ENCODE measurements at places on chromosomes 12 and 14.

- no peak for DNase-seq
Observed at GRCh38 chr14:39241637-39242036, 7.9 kb downstream of the MIA2 start.

- no peak for DNase-seq
Observed at GRCh38 chr14:60684203-60684602, 34.9 kb upstream of the SIX1 start.

DNA sequence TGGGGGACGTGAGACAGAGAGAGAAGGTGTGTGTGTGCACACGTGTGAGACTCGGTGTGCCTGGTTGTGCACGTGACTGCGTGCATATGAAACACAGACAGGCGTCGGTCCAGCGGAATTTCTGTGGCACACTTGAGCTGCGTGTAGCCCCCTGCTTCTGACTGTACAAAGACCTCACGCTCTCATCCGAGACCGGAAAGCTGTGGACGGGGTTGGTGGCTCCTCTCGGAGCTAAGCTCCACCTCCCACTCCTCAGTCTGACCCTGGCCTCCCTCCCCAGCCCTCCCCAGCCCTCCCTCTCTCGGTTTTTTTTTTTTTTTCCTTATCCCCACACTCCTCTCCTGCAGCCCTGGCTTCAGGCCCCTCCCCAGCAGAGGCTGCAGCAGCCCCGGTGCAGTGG is 8.3 kb upstream of the C14orf180 start:
- DNase-seq = no peak

- no peak for DNase-seq
Observed at GRCh38 chr12:21939435-21939834, 1.8 kb downstream of the ABCC9 start.

DNA sequence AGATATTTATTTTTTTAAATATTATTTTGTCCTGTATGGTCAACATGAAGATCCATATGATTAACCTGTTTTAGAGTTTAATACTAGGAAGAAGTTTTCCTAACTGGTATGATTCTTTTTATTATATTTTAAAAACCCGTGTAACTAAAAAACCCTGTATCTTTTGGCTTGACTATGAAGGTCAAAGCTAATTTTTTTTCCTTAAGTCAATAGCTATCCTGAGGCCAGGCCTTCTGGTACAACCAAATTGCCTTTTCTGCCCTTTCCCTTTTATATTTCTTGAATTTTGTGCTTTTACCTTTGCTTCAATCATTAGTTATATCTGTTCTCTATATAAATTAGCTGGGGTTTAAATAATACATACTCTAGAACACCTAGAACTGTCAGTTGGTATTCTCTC is 30.6 kb upstream of the CCDC91 start:
- DNase-seq = no peak

DNA sequence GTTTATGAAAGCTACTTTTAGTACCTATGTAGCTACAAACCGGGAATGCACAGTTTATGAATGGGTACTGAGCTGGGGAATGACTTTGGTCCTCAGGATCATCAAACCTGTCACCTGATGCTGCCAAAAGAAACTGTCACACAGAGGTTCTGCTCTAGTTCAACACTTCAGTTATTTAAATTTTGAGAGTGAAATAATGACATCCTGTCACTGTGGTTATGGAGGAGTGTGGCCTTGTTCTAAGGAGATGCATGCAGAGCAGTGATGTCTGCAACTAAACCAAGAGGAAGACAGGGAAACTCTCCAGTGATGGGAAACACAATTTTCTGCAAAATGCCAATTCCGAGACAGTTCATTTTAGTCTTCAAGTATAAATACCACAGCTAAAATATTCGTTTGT is 4.8 kb upstream of the AEBP2 start:
- DNase-seq = peak; percentile 51

DNA sequence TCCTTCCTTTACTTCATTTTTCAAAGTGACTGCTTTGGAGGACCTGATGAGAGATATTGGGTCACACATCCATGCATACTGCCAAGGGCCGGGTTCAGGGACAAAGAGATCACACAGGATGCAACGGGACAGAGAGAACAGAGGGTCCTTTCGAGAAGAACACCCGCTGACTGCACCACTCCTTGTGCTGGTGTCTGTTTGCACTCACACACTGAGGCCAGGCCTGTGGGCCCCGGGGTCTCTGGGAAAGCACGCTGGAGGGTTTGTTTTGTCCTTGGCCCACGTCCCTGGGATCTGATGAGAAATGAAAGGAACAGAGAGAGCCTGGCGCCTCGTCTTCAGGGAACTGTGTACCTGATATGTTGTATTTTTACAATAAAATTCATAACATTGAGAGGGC is 42.2 kb downstream of the PAH start:
- no peak for DNase-seq

DNA sequence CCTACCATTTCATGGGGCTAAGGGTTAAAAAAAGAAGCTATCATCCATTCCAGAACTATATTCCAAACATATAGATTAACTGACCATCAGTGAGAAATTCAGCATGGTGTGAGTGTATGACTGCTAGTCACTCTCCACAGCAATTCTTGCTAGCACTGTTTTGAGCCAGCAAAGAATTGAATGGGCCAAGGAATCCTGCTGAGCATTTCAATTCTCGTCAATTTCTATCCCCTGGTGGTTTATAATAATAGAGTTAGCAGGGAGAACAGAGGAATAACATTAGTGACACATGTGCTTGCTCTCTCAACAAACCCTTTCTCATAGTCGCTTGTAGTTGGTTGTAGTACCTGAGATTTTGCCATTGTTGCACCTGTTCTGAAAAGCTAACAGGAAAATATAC is 7.2 kb downstream of the MBIP start:
- DNase-seq = no peak

DNA sequence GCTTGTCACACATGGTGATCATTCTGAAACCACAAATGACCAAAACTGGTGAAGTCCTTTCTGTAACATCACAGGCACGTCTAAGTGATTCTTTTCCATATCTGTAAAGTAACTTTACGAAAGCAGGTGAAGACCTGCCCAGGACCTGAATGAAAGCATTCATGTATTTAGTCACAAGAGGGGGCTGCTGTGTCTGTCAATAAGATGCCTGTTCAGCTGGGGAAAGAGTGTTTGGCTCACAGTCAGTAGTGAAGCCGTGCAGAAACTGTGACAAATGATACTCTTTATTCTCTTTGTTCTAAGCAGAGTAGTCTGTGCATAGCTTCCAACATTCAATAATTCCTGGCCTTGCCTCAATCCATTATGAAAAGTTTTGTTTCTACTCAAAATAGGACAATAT is 373.5 kb upstream of the OR4E1 start:
- DNase-seq = peak; percentile 59

- DNase-seq = no peak
Observed at GRCh38 chr14:98243332-98243731, 1028.7 kb downstream of the BCL11B start.

GRCh38 chr12:93145086-93145485 is 216.0 kb upstream of the EEA1 start:
- no peak for DNase-seq

DNA sequence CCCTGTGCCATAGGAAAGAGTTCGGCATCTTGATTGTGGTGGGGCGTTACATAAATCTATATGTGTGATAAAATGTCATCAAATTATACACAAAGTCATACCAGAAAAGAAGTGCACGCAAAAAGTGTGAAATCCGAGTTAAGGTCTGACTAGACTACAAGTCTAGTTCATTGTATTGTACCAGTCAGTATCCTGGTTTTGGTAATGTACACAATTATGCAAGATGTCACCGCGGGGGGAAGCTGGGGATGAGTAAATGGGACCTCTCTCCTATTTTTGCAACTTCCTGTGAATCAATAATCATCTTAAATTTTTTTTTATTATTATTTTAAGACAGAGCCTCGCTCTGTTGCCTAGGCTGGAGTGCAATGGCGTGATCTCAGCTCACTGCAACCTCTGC is 43.2 kb upstream of the BCL11B start:
- peak; percentile 41 for DNase-seq

DNA sequence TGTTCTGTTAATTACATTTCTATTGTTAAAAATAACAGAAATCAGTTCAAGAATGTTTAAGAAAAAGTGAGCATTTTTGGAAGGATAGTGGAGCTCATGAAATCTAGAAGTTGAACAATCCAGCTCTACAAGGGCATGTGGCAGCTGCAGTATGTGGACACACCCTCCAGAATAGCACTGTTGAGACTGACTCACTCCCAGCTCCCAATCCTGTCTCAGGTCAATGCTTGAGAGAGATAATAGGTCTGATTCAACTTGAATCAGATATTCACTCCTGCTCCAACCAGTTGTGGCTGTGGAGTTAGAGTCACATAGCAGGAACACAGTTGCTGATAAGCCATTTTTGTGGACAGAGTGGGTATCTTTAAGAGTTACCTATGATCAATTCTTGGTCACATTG is 113.0 kb upstream of the NTF3 start:
- DNase-seq = no peak

GRCh38 chr14:91352053-91352452 is 65.6 kb downstream of the CCDC88C start:
- DNase-seq = no peak

DNA sequence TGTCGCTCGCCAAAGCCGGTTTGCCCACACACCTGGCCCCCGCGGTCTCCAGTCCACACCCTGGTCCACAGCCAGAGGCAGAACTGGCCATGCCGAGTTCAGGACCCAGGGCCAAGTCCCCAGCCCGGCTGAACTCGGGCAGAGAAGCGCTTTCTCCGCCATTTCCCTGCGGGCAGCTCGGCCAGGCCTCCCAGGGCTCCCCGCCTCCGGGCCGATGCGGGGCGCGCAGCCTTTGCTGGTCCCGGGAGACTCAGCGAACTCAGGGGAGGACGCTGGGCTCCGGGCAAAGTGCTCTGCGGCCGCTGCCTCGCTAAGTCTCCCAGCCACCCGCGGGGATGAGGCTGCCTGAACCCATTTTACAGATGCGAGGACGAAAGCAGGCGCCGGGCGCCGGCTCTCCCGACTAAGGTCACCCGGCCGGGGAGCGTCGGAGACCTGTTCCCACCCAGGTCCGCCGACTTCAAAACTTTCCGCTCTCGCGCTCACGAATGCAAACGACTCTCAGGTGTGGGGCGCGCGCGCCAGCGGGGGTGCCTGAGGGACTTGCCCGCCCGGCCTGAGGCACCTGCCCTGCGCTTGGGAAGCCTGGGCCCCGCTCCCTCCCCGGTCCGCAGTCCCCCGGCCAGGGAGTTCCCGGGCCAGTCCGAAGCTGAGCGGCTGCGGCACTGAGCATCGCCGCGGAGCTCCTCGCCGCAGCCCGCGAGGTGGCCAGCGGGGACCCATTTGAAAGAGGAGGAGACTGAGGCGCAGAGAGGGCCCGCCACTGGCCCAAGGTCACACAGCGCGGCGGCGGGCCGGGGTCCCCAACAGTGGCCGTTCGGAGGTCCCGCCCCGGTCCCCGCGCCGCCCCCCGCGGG is 627 bp downstream of the TESC start:
- DNase-seq = peak; percentile 43

DNA sequence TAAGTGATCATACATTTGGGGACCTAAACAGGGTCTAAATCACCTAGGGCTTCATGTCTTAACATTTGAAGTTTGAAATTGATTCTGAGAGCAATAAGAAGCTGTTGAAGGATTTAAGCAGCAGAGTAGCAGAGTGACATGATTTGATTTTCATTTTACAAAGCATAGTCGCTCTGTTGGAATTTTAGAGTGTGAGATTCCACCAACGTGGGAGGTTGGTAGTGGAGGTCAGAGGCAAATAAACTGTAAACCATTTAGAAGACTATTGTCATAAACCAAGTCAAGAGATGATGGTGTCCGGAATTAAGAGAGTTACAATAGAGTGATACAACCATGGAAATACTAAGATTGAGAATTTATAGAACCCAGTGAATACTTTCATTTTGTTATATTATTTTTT is 52.7 kb upstream of the ZDHHC17 start:
- DNase-seq = no peak

- DNase-seq = no peak
Observed at GRCh38 chr12:38669081-38669480, 236.3 kb downstream of the CPNE8 start.

DNA sequence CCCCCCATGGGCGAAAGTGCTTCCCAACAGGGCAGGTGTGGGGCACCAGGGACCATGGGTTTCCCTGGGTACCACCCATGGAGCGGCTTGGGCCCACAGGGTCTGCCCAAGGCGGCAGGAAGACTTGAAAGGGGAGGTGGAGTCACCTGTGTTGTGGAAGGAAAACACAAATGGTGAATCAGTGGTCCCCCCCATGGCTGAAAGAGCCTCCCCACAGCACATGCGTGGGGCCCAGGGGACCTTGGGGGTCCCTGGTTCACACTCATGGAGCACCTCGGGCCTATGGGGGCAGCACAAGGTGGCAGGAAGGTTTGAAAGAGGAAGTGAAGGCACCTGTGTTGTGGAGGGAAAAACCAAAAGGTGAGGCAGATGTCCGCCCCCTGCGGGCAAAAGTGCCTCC is 581.9 kb downstream of the ALG10 start:
- no peak for DNase-seq

GRCh38 chr14:59464486-59465315 is 479 bp downstream of the GPR135 start:
- peak; percentile 39 for DNase-seq

- DNase-seq = no peak
Observed at GRCh38 chr14:104580961-104581360, 1.4 kb downstream of the C14orf180 start.

DNA sequence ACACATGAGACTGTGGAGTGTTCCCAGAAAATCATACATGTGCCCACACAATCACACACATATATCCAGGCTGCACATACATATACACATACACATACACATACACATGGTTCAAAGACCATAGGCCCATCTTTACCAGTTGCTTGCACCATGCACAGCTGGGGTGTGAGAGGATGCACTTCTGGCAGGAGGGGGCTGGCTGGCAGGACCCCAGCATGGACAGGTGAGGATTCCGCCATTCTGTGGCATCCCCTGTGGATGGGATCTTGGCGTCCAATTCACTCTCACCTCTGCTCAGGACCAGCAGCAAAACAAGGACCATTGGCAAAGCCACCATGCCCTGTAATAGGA is 7.0 kb downstream of the ITGB7 start:
- no peak for DNase-seq

DNA sequence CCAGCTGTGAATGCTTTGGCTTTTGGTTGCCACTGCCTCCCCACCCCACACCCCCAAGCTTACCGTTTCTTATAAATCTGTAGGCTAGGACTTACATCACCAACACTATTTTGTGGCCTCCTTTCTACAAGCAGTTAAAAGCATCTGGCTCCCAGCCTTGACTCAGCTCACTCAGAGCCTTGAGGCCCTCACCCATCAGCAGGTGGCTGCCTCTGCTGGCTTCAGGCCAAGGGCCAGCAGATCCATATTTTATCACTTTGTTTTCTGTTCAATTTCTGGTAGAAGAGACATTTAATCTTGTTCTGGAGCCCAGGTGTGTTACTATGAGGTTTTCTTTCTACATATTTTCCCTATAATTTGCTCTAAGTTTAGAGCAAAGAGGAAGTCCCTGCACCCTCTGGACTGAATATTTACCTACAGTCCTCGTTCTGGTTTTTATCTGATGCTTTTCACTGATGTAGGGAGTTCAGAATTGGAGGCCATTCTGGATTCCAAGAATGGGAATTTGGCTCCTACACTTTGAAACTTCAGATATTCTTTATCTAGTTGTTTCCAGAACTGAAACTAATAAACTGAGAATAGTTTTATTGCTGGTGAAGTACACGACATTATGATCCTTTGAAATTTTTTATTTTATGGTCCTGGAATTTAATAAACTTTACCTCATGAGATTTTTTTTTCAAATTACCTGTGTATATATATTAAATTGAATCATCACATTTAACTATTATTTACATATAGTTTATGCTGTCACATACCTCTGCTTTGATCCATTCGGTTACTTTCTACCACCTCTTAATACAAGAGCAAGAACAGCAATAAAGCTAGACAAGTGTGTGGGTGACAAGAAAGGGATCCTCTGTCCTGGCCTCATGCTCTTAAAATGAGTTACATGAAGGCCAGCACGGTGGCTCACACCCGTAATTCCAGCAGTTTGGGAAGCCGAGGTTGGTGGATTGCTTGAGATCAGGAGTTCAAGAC is 22.2 kb downstream of the PLBD1 start:
- DNase-seq = no peak

Data from activated CD4-positive, alpha-beta T cell treated with anti-CD3 and anti-CD28 coated beads, Interleukin-2, amount 50 U/mL, for 16 hours (primary cell).